ENCODE measurements at places on chromosomes 6 and 20. TPM values are rescaled to one million over a fixed set of nuclear protein-coding genes. Genes with fewer than 3 reads are reported as not detected.

The ENPP4 gene
- 17.0 TPM for total RNA-seq

The MCM8 gene
- total RNA-seq: 20.2 TPM

The ELOVL4 gene
- total RNA-seq: 2.0 TPM

The SLC17A9 gene
- 19.2 TPM for total RNA-seq

The MEA1 gene
- total RNA-seq: 43.7 TPM

The PGC gene
- total RNA-seq: not detected
